ENCODE measurements at places on chromosomes 4 and X. TPM values are rescaled to one million over a fixed set of nuclear protein-coding genes. Genes with fewer than 3 reads are reported as not detected.

AFF1 gene
- 15.7 TPM for polyA plus RNA-seq

DNA sequence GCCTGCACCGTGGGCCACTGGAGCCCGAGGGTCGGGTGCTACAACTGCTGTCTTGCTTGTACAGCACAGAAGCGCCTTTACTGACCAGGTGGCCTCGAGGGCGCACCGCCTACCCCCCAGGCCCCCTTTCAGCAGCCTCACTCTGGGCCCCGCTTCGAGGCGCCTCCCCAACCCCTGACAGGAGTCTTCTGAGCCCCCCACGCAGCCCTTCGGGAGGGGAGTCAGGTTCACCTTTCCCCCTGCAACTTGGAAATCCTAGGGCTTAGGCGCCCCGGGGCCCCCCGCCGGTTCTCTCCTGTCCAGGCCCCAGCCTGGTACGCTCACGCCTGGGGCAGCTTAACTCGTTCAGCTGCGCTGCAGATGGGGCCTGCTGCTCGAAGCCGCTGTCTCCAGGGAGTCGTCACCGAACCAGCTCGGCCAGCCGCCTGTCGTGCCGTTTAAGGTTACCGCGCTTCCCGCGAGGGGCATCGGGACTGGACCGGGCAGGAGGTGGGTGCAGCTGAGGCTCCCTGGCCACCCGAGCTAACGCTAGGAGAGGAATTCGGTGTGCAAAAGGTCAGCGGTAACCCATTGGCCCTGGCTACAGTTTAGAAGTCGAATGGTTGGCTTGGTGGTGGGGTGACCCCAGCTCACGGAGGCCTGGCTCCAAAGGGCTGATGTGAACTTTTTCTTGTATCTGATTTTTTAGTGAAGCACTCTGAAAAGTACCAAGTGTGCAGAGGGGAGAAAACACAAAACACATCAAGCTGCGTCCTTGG lies 58.9 kb upstream of the BCOR start:
- no peak for DNase-seq

CXCL3 gene
- 0.28 TPM for polyA plus RNA-seq

DNA sequence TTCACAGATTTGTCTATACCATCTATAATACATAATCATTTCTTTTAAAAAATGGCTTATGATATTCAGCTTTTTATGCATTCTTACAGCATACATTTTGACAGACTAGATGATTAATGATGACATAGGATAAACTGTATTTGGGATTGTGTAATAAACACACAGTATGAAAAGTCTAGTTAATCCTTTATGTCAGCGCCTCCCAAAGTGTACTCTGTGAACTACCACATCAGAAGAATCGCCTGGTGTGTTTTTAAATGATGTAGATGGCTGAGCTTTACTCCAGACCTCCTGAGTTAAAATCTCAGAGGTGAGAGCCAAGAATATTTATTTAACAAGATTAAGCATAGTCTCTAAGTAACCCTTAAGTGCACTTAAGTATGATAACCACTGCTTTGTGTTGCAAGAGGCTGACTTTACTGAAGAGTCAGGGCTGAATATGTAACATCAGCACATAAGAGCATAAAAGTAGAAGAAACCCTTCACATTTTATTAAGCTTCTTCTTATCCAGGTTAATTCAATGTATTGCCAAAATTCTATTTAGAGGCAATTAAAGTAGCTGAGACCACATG lies 104.2 kb downstream of the ANK2 start:
- DNase-seq, result no peak

GRCh38 chrX:70289168-70289792 lies 447 bp downstream of the PDZD11 start:
- no peak for DNase-seq

GRCh38 chr4:143189528-143189927 lies 4.8 kb downstream of the USP38 start:
- no peak for DNase-seq

DNA sequence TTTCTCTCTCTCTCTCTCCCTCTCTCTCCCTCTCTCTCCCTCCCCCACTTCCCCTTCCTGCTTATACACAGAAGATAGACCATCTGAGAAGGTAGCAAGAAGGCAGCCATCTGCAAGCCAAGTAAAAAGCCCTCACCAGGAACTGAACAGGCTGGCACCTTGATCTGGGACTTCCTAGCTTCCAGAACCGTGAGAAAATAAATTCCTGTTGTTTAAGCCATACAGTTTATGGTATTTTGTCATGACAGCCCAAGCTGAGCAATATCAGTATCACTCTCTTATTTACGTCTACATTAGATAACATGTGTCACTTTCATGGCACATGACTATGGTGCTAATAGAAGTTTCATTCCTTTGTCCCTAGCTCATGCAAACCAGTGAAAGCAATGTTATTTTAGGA lies 581.1 kb downstream of the INPP4B start:
- DNase-seq, result no peak

Data from muscle of arm (tissue), 14 donors.